CD4-positive, alpha-beta T cell treated with Interleukin-6 at 100 ng/mL for 8 hours (primary cell): ENCODE measurements at places on chromosomes 5 and 9.

DNA sequence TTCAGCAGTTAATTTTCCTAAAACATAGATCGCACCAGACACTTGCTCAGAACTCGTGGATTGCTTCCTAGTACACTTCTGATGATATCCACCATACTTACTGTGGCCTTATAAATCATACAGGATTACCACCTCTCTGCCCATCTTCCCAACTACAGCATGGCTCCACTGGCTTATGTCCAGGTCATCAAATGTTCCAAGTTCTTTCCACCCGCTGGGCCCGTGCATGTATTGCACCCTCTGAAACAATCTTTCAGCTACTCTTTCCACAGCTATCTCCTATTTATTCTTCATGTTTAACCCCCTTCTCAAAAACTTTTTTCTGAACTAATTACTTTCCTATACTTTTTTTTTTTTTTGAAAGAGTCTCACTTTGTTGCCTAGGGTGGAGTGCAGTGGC lies 18.5 kb downstream of the FBXW2 start:
- no peak for DNase-seq

DNA sequence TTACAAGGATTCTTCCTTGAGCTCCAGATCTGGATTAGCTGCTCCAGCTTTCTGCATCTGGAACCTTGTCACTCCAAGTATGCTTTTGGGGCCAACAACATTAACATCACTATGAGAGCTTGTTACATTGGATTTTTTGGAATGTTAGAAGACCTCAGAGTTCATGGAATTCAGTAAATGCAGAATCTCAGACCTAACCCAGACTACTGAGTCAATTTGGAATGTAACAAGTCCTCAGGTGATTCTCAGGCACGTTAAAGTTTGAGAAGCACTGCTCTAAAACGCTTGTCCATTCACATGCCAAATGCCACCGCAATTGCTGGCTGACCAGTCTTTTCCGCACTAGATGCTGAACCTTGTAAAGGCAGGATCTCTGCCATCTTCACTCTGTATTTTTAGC lies 251.4 kb upstream of the TRIM32 start:
- no peak for DNase-seq

GRCh38 chr5:116631147-116631546 lies 56.5 kb upstream of the SEMA6A start:
- DNase-seq = no peak

DNA sequence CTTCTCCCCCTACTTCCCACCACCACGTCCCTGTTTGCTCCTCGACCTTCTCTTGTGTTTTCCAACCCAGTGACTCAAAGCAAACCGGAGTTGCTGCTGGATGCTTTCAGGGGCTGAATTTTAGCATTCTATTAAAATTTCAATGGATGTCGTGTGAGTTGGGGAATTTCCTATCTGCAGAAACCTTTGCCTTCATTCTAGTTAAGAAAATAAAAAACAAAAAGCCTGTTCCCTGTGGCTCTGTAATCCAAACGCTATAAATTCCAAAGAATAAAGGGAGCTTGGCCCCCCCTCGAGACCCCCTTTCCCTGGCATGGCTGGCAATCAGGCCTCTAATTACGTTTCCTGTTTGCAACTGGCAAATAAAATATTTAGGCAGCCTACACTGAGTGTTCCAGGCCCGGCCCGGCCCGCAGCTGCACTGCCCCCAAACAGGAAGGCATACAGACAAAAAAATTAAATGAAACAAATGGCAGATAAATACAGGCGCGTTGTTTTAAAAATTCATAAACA lies 139.4 kb upstream of the PPP1R26 start:
- DNase-seq = no peak

DNA sequence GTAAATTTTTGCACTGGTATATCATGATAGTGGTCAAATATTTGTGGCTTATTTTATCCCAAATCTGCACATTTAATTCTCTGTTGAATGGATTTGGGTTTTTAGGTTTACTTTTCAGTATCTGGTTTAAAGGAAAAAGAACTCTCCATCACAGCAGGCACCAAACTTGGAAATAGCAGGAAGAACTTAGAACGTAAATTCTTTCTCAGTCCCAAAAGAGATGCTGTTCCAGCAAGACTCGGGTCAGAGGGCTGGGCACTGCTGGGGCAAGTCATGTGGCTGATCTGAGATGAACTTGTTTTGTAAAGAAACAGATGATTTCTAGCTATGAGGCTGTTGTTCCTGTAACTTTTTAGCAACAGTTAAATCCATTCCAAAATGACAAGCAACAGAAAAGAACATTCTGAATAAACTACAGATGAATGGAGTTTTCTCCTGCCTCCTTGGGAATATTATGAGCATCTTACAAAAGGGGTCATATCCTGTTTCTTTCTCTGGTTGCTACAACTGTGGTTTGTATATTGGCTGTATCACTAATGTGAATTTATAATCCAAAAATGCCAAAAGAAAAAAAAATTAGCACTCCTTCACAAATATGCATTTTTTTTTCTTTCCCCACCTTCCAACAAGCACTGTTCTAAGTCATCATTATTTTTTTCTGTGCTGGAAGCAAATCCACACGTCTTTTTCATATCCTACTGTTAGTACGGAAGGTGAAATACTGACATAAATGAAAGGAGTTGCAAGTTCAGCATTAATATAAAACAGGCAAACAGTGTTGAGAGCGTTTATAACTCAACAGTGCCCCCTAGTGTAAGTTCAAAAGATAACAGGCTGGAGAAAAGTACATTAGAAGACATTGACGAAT lies 31.1 kb downstream of the OR2K2 start:
- DNase-seq = peak; percentile 10

DNA sequence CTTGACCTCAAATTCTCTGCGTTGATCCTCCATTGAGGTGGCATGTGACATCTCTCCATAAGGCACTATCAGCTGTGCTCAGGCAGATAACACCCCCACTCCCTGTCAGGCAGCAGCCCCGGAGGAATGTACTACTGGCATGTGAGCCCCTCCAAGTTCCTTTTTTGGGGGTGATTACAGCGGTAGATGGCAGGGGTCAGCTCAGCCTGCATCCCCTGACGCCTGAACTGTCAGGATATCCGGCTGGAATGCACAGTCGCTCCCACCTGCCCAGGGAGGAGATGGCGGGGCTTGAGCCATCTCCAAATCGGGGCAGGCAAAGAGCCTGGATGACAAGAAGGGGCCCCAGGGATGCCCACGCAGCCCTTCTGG lies 40.8 kb downstream of the FAM78A start:
- no peak for DNase-seq

DNA sequence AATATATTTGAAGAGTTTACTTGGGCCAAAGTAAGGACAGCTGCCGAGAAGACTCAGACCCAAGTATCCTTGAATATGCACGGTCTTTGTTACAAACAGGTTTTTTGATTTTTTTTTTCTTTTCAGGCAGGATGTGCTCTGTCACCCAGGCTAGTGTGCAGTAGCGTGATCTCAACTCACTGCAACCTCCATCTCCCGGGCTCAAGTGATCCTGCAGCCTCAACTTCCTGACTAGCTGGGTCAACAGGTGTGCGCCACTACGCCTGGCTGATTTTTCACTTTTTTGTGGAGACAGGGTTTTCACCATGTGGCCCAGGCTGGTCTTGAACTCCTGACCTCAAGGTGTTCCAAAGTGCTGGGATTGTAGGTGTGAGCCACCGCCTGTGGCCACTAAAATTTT lies 27.4 kb downstream of the JMY start:
- DNase-seq = no peak

GRCh38 chr5:36875051-36875789 lies 1.3 kb upstream of the NIPBL start:
- peak; percentile 24 for DNase-seq
